T-helper 2 cell treated with Interferon-gamma antibody and Interleukin-4, amounts not matched to agents 5 μg/mL and 100 μg/mL, for 36 hours (primary cell): ENCODE measurements at places on chromosomes 2 and 18.

DNA sequence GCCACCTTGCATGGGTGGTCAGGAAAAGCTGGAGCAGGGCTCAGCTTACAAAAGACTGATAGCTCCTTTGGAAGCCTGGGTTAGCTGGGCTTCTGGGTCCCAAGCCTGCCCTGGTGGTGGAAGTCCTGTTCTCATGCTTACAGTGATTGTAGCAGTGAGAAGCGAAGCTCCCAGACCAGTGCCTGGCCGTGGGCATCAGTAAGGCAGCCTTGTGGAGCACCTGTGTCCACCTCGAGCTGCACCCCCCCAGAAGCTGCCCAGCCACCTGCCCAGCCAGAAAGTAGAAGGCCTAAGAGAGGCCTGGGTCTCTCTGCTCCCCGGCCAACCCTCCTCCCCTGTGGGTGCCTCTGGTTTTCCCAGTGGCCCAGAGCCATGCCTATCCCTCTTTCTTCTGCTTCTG lies 10.5 kb downstream of the GLI2 start:
- DNase-seq: no peak

GRCh38 chr2:136334967-136335366 lies 217.0 kb upstream of the CXCR4 start:
- DNase-seq: no peak

- peak; percentile 48 for DNase-seq
Measured at GRCh38 chr18:45688833-45689232, 35.1 kb upstream of the SLC14A1 start.

DNA sequence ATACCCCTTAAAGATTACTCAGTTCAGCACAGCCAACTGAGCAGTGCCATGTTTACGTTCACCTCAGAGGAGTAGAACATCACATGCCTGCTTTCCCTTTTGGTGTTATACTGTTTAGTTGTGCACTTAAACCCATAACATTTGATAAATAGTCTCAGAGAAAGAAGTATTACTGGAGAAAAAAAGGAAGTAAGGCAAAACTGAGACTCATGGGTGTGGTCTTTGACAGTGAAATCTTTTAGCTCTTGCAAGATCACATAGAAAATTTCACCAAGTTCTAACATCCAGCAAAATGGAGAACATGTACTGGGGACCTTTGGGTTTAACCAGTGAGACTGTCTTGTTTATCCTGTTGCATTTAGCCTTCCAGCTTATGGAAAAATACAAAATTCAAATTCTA lies 5.6 kb downstream of the TANK start:
- no peak for DNase-seq

GRCh38 chr2:215760091-215760490 lies 253.3 kb downstream of the MREG start:
- DNase-seq: no peak

DNA sequence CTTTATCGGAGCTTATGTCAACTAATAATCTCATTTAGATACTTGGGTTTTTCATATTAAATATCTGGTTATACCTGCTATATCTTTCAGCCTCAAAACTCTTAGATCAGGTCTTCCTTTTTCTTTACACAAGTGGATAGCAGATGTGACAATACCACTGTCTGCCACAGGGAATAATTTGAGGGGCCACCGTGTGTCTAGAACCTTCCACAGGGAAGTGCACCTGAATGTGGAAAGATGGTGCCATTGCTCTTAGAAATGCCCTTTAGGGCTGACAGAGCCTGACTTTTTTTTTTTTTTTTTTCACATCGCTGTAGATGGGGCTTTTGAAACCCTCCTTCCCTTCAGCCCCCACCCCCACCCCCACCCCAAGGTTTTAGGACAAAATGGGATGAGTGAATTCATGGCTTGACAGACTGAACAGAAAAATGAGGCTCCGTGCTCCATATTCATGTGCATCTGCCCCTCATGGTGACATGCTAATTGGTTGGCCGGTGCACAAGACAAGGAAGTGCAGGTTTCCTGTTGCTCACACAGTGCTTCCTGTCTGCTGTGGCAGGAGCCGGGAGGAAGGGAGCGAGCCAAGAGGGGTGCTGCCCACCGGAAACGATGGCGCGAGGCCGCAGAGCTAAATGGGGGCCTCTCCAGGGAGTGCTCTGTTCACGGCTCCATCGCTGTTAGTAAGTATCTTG lies 246.0 kb downstream of the LDLRAD4 start:
- peak; percentile 65 for DNase-seq

- DNase-seq: no peak
Measured at GRCh38 chr2:152492131-152492530, 157.2 kb downstream of the FMNL2 start.

DNA sequence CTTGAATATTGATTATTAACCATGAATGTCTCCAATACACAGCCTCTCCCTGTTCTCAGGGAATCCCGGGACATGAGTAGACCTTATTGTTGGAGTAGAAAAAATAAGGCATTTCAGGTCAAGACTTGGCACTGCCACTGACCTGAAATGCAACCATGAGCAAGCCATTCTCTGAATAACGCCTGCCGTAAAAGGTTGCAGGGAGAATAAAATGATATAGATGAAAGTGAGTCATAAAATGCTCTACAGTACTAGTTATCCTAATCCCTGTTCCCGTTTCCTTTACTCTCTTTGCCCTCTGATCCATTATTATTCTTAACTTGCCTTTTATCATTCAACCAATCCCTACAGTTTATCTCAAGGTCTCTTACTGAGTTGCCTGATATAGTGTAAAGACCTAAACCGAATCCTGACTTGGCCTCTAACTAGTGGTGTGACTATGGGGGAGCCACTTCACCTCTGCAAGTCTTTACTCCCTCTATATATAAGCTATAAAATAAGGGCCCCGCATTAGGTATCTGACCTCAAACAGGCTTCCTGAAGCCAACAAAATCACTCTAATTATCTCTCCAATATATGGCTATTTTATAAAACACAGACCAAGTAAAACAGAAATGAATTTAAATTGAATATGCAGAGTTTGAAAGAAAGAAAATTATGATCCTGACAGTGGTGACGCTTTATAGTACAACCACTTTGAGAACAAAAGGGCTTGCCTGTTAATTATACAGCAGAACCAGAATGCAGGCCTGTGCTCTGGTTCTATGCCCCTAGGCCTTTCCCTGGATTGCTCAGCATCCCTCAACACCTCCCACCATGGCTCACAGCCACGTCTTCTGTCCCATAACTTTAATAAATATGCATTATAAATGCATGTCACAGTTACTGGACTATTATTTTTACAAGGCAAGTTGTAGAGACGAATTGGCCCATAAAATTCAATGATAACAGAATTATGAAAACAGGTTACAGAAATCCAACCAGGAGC lies 183.1 kb downstream of the STK39 start:
- DNase-seq: no peak

DNA sequence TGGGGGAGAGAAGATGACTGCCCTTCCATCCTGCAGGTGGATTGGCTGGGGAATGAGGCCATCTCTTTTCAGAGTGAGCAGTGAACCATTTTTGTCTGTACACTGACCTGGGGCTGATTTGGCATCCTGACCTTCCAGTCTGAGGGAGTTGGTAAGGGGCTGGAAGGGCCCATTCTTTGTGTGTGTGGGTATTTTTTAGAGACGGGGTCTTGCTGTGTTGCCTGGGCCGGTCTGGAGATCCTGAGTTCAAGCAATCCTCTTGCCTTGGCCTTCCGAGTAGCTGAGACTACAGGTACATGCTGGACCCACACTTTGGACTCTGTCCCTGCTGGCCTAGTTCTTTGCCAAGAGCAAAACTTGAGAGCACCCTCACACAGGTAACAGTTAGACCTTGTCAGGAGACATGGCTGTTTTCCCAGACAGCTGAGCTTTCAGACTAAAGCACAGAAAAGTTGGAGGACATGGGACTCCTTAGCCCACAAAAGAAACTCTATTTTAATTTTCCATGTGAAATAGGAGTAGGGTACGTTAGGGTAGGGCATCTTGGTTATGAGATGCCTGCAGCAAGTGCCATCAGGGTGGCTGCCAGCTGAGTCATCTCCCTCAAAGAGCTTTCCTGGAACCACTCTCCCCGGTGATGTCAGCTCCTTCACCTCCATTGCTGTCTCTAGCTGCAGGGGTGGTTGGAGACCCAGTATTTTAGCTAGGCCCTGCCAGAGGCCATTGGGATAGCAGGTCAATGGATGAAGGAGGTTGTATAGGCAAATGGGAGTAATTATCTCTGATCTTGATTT lies 60.7 kb downstream of the DGKD start:
- DNase-seq: peak; percentile 29

GRCh38 chr2:200705305-200706041 lies 106.2 kb upstream of the BZW1 start:
- DNase-seq: no peak

- no peak for DNase-seq
Measured at GRCh38 chr2:230865307-230865765, 594 bp downstream of the ITM2C start.

- no peak for DNase-seq
Measured at GRCh38 chr2:183519371-183520056, 395.3 kb downstream of the NUP35 start.

DNA sequence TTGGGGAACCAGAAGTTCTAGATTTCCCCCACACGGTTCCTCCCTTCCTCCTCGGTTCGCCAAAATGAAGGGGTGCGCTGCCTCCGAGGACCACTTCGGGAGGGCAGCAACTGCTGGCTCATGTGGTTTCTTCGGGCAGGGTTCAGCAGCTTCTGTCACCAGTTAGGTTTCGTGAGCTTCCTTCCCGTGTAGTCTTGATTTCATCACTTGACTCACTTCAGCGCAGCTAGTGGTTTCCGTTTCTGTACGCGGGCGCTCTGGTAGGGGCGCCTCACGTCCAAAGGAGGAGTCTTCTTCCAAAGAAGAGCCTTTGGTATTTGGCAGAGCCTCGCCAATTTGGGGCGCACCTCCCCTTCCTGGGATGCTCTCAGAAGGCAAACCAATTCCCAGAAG lies 485 bp upstream of the GALNT3 start:
- DNase-seq: peak; percentile 80

DNA sequence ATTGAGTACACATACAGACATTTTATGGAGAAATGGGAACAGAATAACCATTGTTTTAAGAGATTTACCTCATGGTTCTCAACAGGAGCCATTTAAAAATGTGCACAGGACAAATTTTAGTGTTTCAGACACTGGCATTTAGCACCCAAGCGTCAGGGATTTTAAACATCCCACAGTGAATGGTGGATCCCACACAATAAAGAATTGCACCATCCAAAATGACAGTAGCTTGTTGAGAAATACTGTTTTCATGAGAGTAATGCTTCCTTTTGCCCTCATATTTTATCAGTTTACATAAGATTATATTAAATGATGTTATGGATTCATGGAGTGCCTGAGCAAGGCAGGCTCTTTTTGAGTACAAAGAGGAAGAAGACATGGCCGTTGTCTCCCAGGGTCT lies 54.0 kb downstream of the MFSD6 start:
- no peak for DNase-seq

DNA sequence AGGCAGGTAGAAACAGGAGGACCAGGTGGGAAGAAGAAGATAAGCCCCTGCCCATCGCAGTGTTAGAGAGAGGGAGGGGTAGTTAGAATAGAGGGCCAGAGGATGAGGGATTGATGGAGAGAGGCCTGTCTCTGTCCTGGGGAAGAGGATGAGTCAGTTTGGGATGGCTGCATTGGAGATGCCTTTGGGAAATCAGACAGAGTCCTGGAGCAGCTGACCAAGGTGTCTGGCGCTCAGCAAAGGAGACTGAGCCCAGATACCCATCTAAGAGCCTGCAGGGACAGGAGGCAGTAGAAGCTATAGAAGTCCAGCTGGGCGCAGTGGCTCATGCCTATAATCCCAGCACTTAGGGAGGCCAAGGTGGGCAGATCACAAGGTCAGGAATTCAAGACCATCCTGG lies 177.8 kb upstream of the HAAO start:
- no peak for DNase-seq

DNA sequence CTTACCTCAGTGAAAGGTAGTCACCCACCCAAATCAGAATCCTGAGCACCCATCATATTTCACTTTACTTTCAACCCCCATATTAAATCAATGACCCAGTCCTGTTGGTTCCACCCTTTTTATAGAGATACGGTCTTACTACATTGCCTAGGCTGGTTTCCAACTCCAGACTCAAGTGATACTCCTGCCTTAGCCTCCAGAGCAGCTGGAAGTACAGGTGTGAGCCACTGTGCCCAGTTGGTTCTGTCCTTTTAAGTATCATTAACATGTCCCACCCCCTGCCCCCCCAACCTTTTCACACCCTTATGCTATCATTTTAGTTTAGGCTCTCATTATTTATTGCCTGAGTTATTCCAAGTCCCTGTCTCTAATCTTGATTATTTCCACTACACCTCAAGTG lies 28.7 kb downstream of the MSH6 start:
- DNase-seq: no peak

- DNase-seq: no peak
Measured at GRCh38 chr2:85599468-85600234, 2.8 kb downstream of the TMEM150A start.

- DNase-seq: no peak
Measured at GRCh38 chr2:21404827-21405625, 281.3 kb downstream of the TDRD15 start.

DNA sequence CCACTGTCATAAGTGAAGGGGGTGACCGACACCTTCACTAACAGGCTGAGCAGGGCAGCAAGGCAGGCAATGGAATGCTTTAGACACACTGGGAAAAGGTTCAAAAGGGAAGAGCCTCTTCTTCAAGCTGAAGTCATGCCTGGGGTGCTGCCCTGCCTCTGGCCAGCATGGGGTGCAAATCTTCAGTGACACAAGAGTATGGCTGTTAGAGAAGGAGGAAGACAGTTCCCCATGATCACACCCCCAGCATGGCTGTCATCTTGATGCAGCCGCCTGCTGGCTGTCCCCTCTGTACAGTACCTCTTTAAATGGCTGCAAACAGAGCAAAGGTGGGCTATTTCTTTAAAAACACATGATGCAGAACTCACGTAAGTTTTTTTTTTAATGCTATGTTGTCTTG lies 71.9 kb downstream of the INPP4A start:
- DNase-seq: no peak

GRCh38 chr2:177169810-177170514 lies 42.6 kb upstream of the HNRNPA3 start:
- DNase-seq: no peak

GRCh38 chr18:30439174-30439573 lies 603.4 kb downstream of the DSC3 start:
- no peak for DNase-seq

- no peak for DNase-seq
Measured at GRCh38 chr2:165357758-165358157, 111.7 kb upstream of the CSRNP3 start.

- DNase-seq: no peak
Measured at GRCh38 chr2:42309366-42309765, 51.7 kb downstream of the COX7A2L start.

DNA sequence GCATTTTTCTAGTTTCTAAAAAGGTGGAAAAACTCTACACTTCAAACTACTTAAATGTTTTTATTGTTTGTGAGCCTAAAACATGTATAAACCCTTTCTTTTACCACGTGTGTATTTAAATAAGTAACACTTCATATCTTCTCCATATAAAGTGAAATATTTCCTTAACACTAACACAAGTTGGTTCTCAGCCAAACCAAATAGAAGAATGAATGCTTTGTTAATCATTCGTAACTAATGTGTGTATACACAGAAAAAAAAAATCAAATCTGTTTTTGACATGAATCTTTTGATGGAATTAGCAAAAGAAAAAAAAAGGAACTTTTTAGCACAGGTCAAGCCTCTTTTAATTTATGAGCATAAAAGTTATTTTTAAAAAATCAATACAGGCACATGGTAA lies 89.3 kb downstream of the EHBP1 start:
- DNase-seq: no peak

GRCh38 chr2:27959496-27959895 lies 69.0 kb downstream of the BABAM2 start:
- DNase-seq: no peak
